ENCODE measurements at places on chromosomes 1 and 21.

DNA sequence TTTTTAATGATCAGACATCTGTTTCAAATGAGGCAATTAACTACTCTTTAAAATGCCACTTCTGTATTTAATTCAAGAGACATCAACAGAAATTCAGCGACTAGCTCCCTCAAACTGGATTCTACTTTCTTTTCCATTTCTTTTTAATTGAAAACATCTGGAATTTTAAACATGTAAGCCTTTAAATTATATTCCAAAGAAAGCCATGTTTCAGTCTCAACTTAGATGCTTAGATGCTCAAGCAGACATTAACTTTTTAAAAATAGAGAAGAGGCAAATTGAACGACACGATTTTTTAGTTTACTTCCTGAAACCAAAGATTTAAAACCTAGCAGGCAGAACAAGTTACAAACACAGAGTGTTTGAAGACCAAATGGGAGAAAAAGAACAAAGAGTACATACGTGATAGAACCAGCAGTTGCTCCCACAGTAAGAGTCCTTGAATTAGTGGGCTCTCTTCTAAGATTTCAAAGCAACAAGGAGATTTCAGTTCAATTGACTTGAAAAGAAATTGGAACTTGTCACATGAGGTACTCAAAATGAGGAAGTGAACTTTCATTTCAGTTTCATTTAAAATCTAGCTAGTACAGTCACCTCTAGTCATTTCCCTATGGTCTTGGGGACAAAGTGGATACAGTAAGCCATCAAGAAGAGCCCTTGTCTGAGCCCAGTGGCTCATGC is at the start of gene CTSS:
CTSS (minus strand) TSS at position 483 of the 681 bp plus-strand sequence. CDS start 1,015 bp downstream, outside the sequence.
- no peak for DNase-seq

DNA sequence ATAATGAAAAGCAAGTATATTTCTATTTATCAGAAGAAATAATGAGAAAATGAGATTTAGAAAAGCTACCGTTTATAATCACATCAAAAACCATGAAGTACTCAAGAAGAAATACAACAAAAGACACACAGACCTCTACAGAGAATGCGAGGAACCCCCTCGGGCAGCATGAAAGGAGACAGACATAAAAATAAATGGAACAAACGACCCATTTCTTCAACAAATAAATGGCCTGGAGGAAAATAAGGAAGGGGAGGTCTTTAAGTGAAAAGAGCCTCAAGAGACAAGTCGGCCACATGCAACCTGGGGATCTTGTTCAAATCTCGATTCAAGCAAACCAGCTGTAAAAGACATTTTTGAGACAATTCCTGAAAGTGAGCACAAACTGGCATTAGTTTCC is 6.0 kb downstream of the CFAP74 start:
- no peak for DNase-seq

DNA sequence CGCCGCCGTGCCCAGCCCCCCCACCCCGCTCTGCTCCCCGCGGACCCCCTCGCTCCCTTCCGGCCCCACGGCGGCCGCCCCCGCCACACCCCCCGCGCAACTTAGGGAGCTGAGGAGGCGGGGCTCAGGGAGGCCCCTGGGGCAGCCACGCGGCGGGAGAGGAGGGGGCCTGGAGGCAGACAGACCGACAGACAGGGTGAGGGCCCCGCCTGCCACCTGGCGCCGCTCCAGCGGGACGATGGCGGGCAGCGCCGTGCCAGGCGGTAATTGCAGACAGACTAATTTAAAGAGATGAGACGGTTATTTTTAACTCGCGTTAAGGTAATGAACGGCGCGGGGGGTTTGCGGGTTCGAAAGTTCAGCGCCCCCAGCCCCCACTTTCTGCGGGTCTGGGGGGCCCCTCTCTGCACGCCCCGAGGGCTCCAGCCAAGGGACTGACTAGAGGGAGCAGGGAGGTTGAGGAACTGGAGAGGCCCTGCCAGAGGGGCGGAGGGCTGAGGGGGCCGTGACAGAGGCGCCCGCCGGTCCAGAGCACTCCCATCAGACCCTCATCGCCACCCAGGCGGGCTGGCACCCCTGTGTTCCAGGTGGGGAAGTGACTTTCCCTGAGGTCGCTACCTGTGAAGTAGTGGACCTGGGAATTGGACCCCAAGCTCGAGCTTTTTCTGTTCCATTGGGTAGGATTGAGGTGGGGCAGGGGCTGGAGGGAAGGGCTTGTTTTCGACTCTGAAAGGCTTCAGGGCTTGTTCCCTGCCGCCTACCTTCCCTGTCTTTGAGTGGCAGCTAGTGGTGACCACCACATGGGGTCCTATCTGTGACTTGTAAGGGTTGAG is 5.4 kb downstream of the FOXO6 start:
- peak; percentile 45 for DNase-seq

DNA sequence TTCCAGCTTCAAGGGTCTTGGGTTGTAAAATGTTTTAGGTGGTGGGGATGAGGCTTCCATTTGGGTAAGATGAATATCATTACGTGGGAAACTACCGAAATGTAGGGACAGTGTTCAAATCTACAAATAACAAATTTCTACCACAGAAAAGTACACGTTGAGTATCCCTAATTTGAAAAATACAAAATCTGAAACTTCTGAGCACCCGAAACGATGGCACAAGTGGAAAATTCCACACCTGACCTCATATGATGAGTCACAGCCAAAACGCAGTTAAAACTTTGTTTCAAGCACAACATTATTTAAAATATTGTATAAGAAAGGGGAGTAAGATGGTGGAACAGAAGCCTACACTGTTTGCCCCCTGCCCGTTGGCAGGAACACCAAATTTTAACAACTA is 8.8 kb upstream of the HENMT1 start:
- DNase-seq: no peak

DNA sequence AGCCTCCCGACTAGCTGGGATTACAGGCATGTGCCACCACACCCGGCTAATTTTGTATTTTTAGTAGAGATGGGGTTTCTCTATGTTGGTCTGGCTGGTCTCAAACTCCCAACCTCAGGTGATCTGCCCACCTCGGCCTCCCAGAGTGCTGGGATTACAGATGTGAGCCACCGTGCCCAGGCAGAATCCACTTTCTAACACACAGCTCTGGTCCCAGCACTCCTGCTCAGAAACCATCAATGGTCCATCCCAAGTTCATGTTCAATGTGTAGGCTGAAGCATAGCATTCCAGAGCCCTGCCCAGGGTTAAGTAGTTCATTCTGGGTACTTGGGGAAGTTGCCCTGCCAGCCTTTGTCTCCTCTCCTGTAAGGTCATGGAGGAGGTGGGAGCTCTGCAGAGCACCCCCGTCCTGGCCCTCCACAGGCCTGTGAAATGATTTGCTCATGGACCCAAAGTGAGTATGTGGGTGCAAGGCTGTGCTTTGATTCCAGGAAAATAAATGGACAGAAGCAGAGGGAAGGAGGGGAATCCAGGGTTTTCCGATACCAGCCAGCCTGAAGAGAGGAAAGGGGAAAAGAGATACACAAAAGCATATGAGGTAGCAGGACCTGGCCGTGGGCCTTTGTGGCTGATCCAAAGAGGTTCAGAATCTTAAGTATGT is 55.2 kb downstream of the NENF start:
- no peak for DNase-seq

GRCh38 chr1:151579436-151580225 is 32.2 kb upstream of the SNX27 start:
- DNase-seq: no peak

DNA sequence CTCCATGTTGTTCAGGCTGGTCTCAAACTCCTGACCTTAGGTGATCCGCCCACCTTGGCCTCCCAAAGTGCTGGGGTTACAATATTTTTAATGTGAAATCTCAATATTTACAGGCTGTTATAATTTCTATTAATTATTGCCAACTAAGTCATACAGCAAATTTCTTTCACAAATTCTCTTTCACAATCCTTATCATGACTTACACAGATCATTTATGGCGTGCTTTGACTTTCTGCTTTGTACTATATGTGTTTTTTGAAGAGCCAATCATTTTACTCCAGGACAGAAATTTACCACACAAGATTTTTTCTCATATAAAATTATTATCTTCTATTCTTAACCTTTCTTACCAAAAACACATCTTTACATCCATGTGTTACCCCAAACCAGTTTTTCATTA is 1729.9 kb downstream of the NCAM2 start:
- no peak for DNase-seq

DNA sequence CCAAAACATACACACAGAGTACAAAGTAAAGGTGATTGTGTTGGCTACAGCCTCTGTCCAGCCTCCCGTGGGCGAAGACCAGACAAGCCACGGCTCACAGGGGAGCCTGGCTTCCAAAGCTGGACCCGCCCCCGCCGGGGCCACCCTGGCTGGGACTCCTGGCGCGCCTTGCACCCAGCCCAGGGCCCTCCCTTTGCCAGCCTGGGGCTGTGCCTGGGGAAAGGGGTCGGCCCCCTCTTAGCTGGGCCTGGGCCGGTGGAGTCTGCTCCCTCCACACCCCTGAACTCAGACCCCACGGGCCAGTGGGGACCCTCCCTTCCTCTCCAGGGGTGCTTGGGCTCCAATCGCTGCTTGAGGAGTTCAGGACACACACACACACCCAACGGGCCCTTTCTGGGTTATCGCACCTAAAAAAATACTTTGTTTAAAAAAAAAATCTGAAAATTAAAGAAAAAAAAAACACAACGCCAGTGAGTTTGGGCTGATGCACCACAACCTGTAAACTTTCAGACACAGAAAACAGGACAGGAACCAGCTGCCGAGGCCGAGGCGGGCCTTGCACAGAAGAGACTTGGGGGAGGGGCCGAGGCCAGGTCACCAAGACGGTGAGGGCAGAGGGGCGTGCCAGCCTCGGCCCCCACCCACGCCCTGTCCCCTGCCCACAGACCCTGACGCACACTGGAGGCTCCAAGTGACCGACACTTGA is 56.3 kb downstream of the KCNAB2 start:
- peak; percentile 1 for DNase-seq

GRCh38 chr1:22609291-22609690 is 27.1 kb upstream of the C1QA start:
- DNase-seq: no peak

- DNase-seq: no peak
These were observed 69.4 kb downstream of the ALG14 start for GRCh38 chr1:95003433-95003738.
